ENCODE measurements at places on chromosomes 4 and X.
A peak's percentile ranks its signal among the peaks of the same experiment; 100 is the strongest.

DNA sequence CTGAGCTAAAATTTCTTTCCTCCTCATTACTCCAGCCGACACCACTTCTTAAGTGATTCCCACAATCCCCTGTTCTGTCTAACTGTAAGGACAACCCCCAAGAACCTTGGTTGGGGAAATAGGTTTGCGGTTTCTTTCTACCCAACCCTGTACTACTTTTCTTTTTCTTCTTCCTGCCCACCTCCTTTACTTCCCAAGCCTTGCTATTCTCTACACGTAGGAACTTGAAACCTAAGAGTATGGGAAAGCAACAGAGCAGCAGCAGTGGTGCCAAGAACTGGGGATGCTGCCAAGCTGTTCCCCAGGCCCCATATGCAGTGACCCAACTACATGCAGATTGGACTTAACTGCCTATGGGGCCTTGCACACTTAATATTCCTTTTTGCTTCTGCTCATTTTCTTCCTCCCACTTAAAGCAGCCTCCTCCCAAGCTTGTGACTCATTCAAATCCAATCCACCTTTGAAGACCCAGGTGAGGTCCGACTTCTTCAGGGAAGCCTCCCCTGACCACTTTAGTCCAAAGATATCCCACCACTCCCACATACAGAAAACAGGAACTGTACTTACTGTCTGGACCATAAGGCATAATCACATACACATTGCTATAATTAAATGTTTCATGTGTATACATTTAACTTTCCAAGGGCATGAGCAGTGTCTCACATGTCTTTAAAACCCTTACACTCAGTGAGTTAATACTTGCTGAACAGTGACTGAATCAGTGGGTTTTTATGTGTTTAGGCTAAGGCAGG is 1.7 kb downstream of the FAM120C start:
- DNase-seq, result no peak

GRCh38 chr4:8349664-8350236 is 80.2 kb downstream of the HTRA3 start:
- DNase-seq, result peak; percentile 52

DNA sequence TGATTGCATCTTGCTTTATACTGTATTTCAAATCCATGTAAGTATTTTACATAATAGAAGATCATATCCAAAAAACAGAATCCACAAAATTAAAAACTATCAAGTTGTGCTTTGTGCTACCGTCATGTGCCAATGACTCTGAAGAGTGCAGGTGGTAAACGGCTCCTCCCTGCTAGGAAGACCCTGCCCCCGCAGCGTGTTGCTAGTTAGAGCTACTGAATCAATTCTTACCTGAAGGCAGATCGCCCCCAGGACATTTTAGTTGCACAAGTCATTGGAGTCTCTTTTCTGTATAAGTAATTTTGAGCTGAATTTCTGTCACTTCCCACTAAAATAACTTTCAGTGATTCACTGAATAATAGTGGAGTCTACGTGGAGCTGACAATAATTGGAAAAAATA is 599.5 kb upstream of the ZFP42 start:
- no peak for DNase-seq

GRCh38 chr4:179195887-179196286 is 1753.7 kb upstream of the AGA start:
- DNase-seq, result no peak

- DNase-seq, result no peak
These were observed 129.7 kb upstream of the USP38 start for GRCh38 chr4:143054971-143055370.

DNA sequence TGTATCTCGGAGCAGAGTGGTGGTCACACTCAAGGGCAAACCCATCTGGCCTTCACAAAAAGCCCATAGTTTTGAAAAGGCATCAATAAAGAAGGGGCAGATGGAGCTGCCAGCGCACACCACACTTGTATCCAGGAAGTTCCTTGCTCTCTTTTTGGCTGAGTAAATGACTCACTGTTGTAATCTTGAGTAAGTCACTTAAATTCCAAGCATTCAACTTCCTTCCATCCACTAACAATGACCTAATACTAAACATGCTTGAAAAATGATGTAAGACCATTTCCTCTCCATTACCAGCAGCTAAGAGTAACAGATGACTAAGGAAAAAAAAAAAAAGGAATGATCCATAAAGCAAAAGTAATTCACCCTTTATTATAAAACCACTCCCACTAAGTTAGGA is 32.4 kb upstream of the MYOZ2 start:
- DNase-seq, result no peak

DNA sequence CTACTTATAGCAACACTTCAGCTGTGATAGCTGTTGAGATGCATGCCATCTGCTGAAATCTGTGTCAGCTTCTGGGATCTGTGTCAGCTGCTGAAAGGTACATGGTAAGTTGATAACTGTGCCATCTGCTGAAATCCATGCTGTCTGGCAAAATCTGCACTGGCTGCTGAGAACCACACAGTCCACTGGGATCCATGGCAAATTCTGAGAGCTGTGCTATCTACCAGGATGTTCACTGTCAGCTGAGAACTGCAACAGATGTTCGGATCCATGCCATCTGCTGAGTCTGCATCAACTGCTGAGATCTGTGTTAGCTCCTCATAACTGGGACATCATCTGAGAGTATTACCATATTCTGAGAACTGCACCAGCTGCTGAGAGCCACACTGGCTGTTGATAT is 430.5 kb upstream of the POU3F4 start:
- DNase-seq, result no peak
